NCI-H1930 (cell line): ENCODE measurements at places on chromosomes 6 and 20.

GRCh38 chr20:19374216-19374615, 161.8 kb downstream of the SLC24A3 start:
- no peak for DNase-seq

GRCh38 chr6:87762116-87762515, 60.1 kb upstream of the AKIRIN2 start:
- DNase-seq: no peak

GRCh38 chr6:132395015-132395597, 6.2 kb downstream of the MOXD1 start:
- no peak for DNase-seq

GRCh38 chr6:71289039-71289801, 609 bp downstream of the OGFRL1 start:
- DNase-seq: no peak

DNA sequence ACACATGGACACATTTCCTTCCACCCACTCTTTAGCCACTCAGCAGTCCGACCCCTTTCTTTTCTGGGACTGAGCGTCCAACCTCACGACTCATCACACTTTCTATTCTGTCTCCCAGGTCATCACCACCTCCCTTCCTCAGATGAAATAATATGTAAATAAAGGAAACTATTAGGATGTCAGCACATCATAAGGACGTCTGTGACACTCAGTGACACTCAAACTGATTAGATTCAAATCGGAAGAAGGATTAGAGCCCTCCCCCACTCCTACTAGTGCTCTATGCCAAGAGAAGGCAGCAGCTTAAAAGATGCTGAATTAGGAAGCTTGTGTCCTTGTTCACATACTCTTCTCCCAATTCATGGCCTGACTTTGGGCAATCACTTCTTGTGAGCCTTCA, 113.6 kb downstream of the TNFRSF21 start:
- DNase-seq: no peak

DNA sequence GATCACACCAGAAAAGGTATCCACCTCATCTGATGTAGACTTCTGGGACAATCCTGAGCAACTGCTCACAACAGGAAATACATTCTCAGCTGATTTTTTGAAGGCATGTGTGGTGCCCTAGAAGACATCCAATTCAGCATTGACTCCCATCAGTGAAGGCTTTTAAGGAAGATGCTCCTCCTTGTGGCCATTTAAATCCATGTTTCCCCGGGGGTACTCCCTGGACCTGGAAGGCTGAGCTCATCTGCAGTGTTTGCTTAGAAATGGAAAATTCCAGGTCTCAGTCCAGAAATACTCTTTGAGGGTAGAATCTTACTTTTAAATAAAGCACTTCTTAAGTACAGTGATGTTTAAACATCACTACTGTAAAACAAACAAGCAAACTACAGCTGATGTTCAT, 195.5 kb upstream of the PDE10A start:
- no peak for DNase-seq

DNA sequence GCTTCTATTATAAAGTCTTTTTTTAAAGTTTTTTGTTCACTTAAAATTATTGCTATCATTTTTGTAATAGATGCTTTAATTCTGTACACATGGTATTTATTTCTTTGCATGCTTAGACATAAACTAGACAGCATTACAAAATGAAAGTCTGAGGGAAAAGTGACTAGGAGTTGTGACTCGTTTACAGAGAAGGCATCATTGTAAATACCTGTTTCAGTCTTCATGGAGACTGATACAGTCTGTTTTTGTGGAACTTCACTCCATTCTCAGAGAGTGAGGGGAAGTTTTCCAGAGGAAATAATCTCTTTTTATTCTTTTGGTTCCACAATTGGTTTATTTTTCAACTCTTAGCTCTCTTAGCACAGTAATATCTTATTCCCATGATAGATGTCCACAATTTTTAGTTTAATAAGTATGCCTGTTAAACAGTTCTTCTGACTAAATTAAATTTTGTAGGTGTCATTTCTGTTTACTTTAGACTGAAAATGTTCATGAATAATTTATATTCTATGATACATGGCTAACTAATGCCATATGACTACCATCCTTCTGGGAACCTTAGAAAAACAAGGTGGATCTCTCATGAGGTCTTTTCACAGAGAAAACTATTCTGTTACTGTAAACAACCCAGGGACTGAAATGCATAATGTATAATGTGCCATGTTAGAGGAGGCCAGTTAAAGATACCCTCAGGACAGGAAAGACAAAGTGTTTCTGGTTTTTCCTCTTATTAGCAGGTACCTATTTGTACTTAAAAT, 69.2 kb downstream of the MYO6 start:
- no peak for DNase-seq

- DNase-seq: no peak
These were observed 68.2 kb upstream of the FUCA2 start for GRCh38 chr6:143579703-143580102.

- DNase-seq: no peak
These were observed 823.4 kb upstream of the GJE1 start for GRCh38 chr6:141309295-141309694.

- DNase-seq: no peak
These were observed 7.4 kb downstream of the PFDN4 start for GRCh38 chr20:54215157-54215789.

- DNase-seq: no peak
These were observed 64.2 kb upstream of the NEDD9 start for GRCh38 chr6:11296449-11297375.

DNA sequence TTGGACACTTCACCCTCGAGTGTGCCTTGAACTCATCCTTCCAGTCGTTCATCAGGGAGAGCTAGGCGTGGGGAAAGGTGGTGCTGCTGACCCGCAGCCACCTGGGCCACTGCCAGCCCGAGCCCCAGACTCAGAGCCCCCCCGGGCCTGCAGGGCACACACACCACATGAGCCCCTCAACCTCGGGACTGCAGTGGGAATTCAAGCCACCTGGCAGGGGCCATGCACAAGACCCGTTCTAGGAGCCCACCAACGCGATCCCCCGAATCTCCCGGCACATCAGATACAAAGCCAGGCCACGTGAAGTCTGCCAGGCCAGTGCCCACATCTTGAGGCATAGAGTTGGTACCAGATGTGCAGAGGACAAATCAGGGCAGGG, 2.8 kb downstream of the ZNF512B start:
- DNase-seq: no peak

DNA sequence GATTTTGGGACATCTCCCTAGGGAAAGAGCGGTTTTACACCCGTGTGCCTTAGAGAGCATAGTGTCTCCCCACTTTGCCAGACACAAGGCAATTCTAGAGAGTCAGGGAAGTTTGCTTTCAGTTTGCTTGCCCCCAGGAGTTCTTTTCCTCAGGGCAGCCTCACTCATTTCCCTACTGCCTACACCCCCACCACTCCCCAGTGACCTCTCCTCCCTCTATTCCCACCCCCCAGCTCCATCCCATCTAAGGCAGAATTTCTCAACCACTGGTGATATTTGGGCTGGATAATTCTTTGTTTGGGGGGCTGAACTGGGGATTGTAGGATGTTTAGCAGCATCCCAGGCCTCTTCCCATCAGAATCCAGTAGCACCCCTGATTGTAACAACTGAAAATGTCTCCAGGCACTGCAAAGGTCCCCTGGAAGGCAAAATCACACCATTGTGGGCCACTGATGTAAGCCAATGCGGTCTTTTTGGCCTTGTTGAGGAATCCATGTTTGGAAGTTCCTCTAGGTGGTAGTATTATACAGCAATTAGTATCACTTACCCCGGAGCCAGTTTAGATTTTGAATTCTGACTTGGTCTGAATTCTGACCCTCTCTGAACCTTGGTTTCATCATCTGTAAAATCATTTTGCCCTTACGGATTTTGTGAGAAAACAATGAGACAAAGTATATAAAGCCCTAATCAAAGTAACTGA, 1.3 kb downstream of the EPPIN start:
- no peak for DNase-seq

DNA sequence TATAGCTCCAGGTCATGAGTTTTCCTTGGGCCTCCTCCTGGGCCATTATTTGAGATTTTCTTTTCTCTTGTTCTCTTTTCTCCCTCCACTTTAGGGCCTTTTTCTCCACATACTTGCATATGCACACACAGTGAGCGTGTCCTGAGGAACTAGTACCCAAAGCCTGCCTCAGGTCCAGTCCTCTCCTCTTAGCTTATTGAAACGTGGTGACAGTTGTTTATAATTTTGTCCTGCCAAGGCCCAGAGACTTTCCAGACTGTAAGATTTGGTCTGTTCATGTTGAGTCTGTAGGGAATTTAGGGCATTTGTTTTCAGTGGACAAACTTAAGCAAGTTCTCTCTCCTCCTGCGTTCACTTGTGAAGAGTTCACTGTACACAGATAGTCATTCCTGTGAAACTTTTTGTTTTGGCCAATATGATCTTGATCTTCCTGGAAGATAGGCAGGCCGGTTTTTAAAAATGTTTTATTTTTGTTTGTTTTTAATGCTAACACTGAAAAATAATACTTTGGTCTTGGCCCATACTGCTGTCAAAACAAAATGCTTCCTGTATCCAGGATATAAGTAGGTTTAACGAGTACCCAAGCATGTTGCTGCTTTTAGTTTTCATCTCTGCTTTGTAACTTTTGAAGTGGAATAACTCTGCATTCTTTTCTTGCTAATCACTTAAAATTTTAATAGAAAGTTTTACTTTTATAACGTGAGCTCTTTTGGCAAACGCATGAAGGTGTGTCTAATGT, 20.7 kb downstream of the LRRC1 start:
- no peak for DNase-seq

DNA sequence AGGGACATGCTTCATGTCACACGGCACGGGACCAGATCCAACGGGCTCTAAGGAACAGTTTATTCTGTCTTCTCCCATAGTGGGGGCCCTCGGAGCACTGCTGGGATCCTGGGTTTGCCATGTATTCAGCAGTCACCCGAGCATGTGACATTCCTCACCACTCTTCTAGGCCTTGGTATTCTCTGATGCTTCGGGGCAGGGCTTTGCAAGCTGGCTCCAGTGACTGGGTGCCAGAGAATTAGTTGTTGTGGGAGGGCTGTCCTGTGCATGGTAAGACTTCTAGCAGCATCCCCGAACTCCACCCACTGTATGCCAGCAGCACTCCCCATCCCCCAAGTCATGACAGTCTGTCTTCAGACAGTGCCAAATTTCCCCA, 5.4 kb downstream of the CCN5 start:
- DNase-seq: no peak

GRCh38 chr20:371755-372542, 8.6 kb upstream of the TRIB3 start:
- DNase-seq: no peak

- peak; percentile 5 for DNase-seq
These were observed 194.8 kb downstream of the COL9A1 start for GRCh38 chr6:70107852-70108629.

DNA sequence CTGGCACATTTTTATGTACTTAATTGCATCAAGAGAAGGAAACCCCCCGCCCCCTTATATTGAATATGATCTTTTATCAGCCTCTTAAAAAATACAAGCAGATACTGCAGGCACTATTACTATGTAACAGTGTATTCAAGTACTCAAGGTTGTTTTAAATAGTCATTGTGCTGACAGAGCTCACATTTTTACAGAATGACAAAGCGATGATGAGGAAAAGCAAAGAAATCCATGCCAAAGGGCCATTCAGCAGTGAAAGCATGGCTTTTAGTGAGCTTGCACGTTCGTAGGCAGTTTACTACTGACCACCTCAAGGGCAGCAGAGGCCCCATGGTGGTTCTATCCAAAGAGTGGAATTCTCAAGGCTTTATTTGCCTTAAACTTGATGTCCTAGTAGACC, 146.8 kb downstream of the RPS12 start:
- DNase-seq: no peak

- DNase-seq: no peak
These were observed 87.8 kb downstream of the SLC22A3 start for GRCh38 chr6:160435935-160436334.

DNA sequence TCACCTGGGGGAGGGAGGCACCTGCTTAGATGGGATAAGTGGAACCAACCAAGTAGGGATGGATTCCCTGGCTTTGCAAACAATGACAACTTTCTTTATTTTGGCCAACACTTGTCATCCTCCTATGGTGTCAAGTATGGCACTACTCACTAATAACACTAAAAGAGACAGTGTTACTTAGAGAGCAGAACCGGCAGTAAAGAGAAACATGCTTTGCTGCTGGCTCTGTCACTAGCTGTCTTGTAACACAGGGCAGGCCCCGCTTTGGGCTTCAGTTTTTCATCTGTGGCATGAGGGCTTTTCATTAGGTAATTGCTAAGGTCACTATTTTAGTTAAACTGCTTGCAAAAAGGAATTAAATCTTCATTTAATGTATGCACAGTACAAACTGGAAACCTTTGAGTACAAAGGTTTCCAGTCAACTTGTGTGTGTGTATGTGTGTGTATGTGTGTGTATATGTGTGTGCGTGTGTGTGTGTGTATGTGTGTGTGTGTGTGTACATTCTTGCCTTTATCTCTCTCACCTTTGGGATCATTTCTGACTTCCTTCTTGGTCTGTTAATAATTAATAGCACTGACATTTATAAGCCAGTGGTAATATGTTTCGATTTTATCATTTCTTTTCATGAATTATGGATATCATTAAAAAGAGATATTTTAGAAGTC, 64.7 kb downstream of the BTBD3 start:
- no peak for DNase-seq

GRCh38 chr6:130575557-130575956, 209.7 kb downstream of the TMEM200A start:
- DNase-seq: no peak

GRCh38 chr20:4260102-4260501, 244.7 kb upstream of the RNF24 start:
- DNase-seq: no peak

- no peak for DNase-seq
These were observed 177.0 kb upstream of the KCNG1 start for GRCh38 chr20:51199920-51200319.

- no peak for DNase-seq
These were observed 37.5 kb downstream of the ABRACL start for GRCh38 chr6:139066080-139066479.

- DNase-seq: no peak
These were observed 102.5 kb upstream of the BEND6 start for GRCh38 chr6:56852260-56853010.

GRCh38 chr6:100774681-100775080, 106.4 kb downstream of the ASCC3 start:
- no peak for DNase-seq

DNA sequence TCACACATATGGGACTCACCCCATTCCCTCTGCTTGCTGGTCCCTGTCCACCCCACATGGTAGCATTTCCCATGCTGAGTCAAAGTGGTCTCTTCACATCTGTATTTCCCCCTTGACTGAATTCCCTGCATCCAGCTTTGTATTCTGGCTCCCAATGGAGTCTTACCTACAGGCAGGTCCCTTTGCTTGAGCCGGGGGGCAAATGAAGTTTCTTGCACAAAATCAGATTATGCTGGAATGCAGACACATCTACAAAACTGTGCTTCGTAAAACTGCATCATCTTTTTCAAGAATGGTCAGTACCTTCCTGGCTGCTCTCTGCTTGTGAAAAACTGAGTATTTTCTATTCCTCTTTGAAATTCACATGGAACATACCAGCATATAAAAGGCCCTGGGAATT, 32.1 kb upstream of the BCAS1 start:
- no peak for DNase-seq

- no peak for DNase-seq
These were observed 16.8 kb downstream of the TPD52L1 start for GRCh38 chr6:125170376-125170775.
